EL (cell line): ENCODE measurements at places on chromosomes 13 and 19.

DNA sequence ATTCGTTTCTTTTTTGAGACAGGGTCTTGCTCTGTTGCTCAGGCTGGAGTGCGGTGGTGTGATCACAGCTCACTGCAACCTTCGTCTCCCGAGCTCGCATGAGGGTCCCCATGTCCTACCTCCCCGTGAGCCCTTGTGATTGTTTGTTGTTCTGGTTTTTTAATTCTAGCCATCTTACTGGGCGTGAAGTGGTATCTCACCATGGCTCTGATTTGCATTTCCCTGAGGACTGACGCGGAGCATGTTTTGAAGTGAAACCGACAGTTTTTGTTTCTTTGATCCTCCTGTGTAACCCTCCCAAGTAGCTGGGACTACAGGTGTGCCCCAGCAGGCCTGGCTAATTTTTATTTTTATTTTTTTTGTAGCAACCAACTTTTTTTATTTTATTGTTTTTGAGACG, 21.7 kb downstream of the GNG7 start:
- no peak for DNase-seq

DNA sequence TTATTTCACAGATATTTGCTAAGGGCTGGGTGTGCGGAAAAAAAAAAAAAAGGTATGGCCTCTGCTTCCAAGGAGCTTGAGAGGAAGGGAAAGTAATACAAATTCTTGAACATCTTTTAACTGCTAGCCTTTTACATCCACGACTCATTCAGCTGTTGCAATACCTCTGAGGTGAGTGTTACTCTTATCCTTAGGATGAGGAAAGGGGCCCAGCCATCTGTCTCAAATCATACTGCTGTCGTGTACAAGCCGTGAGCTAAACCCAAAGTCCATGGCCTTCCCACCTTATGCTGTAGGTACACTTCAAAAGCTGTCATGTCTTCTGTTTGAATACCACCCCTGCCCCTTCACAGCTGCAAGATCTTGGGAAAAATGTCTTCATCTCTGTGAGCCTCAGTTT, 146.8 kb downstream of the KCNRG start:
- DNase-seq = no peak

- peak; percentile 90 for DNase-seq
These were observed 2.8 kb upstream of the CIRBP start for GRCh38 chr19:1266129-1266915.

DNA sequence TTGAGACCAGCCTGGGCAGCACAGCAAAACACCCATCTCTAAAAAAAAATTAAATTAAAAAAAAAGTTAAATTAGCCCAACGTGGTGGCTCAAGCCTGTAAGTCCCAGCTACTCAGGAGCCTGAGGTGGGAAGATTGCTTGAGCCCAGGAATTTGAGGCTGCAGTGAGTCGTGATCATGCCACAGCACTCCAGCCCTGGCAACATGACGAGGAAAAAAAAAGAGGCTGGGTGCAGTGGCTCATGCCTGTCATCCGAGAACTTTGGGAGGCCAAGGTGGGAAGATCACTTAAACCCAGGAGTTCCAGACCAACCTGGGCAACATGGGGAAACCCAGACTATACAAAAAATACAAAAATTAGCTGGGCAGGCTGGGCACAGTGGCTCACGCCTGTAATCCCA, 2.2 kb upstream of the TMEM161A start:
- DNase-seq = no peak

DNA sequence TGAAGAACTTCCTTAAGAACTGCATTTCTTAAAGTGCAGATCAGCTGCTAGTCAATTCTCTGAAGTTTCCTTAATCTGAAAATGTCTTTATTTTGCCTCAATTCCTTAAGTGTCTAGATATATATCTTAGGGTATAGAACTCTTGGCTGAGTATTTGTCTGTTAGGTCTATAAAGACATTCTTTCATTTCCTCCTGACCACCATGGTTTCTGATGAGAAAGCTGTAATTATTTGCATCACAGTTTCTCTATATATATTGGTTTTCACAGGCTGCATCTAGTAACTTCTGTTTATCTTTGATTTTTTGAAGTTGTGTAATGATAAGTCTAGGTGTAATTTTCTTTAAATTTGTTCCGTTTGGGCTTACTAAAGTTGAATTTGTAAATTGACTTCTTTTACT, 15.2 kb downstream of the NDFIP2 start:
- DNase-seq = no peak

DNA sequence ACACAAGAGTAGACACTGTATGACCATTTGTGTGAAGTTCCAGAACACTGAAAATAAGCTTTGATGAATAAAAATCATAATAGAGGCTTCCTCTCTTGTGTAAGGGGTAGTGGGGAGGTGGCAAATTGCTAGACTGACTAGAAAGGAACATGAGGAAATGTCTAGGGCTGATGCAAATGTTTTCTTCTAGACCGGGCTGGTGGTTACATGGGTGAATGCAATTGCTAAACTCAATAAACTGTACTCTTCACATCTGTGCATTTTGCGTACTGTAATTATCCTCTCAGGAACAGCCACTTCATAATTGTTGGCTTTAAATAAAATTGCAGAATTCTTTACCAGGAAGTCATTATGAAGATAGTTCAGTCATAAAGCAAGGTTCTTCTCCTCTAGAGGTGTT, 5.2 kb upstream of the KBTBD7 start:
- DNase-seq = no peak

DNA sequence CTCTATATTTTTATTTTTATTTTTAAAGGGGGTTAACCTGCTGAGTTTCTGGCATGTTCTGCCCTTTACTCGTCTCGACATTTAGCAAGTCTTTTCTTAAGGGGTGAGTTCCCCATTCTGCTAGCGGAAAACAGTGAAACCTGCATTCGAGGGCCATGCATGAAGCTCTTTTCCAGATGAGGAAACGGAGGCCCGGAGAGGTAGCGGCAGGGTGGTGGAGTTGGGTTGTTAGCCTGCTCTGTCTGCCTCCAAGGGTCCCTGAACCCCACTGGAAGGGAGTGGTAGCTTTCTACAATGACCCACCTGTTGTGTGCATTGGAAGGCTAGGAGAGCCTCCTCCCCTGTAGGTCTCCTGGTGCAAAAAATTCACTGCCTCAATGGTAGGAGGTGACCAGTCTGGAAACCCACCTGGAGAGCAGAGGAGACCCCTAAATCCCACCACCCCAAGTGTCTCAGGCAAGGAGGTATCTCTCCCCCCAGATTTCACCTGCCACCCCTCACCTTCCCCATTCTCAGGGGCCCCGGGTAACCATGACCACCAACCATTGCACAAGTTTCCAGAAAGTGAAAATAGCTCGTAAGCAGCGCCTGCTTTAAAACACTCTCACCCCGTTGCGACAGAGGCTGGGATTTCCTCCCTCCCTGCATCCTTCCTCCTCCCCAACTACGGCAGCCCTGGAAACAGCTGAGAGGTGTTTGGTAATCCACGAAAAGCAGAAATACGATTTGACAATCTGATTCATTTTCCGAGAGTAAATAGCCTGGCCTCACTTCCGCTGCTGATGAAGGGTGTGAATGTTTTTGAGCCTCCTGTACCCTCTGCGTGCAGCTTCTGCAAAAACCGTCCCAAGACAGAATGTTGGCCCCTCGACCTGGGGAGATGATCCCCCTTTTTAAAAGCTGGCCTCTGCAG, 3.5 kb downstream of the KLF2 start:
- DNase-seq = peak; percentile 46

- no peak for DNase-seq
These were observed 801.5 kb upstream of the SPRY2 start for GRCh38 chr13:81142306-81142999.

DNA sequence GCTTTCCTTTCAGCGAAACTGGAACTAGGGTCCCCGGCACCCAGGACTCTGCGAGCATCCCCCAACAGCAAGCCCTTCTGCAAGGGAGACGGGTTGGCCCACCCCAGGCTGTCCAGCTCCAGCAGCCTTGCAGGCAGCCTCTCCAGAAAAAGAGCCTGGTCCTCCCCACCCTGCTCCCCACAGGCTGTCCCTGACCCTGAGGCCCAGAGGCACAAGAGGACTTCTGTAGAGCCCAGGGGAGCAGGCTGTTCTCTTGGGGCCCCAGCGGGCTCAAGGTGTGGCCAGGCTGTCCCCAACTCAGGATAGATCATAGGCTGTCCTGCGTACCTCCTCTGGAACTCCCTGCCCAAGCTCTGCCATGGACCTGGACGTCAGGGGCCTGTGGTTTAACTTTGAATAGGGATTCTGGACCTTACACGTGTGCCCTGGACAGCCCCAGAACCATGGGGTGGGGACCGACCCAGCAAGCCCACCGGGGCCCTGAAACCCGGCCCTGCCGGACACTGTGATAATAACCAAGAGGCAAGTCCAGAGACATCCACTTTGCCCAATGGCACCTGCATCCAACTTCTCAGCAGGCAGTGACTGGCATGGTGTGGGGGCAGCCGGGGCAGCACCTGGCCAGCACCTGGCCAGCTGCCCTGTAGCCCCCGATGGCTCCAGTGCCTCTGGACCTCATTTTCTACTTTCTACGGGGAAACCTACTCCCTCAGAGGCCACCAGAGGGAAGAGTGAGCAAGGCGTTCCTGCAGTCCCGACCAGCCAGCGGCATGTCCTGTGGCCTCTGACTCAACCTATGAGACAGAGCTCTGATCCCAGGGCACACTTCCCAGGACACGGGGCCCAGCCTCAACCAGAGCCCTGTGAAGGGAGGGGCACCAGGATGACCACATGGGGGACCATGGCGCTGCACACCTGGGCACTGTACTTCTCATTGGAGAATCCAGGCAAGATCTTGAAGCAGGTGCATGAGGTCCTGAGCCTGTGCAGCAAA, 50.9 kb upstream of the TPM4 start:
- peak; percentile 78 for DNase-seq

DNA sequence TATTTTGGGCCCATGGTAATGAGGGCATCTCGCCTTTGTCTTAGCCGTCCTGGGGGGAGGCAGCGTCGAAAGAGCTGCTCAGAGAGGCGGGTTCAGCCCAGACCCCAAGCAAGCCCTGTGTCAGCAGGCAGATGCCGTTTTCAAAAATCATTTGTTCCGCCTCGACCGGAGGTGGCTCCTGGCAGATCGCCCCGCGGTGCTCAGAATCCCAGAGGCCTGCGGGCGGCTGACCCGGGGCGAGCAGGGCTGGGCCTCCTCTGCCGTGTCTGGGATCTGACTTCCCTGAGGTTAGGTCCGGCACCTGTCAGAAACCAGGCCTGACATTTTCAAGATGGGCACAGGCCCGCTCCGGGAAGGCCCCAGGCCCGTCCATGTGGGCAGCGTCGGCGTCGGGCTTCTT, 36.1 kb downstream of the CRTC1 start:
- DNase-seq = no peak

DNA sequence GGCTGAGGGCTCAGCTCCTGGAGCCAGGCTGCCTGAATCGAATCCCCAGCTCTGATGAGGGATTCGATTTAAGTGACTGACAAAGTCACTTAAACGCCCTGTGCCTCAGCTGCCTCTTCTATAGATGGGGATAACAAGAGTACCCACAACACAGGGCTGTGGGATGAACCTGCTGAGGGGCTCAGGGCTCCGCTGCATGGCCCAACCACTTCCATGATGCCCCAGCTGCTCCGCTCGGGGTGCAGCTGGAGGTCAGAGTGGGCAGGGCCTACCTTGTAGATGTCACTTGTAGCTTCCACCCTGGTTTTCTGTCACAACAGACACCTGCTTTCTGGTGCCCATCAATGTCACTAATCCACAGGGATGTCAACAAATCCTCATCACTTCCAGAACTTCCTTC, 39.2 kb downstream of the STK24 start:
- no peak for DNase-seq

DNA sequence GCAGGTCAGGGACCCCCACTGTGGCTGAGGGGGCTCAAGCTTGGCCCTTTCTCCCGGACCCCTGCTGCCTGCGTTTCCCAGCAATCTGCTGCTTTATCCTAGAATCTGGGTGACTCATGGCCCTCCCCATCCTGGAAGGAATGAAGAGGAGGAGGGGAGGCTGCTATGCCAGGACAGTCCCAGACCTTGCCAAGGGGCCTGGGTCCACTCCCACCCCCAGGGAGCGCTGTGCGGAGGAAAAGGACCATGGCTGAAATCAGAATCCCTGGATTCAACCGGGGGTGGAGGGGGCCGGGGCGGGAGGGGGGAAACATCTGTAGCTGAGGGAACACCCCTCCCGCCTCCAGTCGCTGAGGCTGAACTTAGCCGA, 20.5 kb downstream of the ZNF114 start:
- peak; percentile 81 for DNase-seq
